Left renal pelvis (tissue), 4 donors: ENCODE measurements at places on chromosomes 4 and X. TPM values are rescaled to one million over a fixed set of nuclear protein-coding genes. Genes with fewer than 3 reads are reported as not detected.

GRCh38 chr4:2433609-2434350 lies 15.0 kb downstream of the CFAP99 start:
- no peak for DNase-seq

- DNase-seq = no peak
These were observed 384.6 kb upstream of the IGFBP7 start for GRCh38 chr4:57494821-57495220.

DNA sequence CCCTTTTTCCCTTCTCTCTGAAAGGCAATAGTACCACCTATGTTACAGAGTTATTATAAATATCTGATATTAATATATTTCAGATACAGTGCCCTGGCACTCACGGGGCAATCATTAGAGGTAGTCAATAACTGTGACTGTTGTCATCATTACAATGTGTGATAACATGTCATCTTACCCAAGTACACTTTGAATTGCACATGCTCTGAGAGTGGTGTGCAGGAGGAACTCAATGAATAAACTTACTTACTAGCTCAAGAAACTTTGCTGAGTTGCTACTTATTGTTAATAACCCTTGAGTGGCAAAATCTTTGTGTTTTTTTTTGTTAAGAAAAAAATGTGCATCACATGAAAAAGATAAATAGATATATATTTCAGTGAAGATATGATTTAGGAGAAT lies 275.1 kb upstream of the RASGEF1B start:
- no peak for DNase-seq

GRCh38 chr4:2586502-2586901 lies 50.1 kb downstream of the FAM193A start:
- DNase-seq = no peak

DNA sequence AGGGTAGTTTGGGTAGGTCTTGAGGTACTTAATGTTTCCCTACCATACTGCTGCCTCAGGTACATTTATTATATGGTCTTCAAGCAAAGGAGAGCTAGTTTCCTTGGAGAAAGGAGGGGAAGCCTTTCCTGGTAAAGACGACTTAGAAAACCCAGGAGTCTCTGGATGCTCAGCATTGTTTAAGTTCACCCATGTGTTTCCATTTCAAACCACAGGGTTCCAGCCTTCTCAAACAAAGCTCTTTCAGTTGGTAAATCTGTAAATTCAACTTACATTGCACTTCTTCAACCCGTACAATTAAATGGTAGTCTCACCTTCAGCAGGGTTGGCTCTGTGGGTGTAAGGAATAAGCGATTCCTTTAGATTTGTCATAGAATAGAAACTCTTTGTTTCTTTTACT lies 111.9 kb upstream of the UNC5C start:
- DNase-seq = no peak

GRCh38 chr4:14415146-14415545 lies 587.1 kb upstream of the CPEB2 start:
- no peak for DNase-seq

DNA sequence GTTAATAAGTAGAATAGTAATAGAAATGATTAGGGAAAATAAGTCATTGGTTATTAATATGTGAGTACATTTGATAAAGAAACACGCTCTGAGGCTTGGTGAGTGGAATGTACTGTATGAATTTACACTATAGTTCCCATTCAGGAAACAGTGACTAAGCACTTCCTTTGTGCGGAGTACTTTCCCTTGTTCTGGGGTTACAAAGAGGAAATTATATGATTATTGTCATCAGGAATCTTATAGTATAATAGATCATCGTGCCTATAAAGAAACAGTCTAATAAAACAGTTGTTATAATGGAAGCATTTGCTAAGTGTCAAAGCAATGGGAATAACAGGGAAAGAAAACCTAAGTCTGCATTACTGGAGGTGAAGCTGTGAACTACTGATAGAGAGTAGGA lies 138.0 kb downstream of the RPA4 start:
- DNase-seq = no peak

DNA sequence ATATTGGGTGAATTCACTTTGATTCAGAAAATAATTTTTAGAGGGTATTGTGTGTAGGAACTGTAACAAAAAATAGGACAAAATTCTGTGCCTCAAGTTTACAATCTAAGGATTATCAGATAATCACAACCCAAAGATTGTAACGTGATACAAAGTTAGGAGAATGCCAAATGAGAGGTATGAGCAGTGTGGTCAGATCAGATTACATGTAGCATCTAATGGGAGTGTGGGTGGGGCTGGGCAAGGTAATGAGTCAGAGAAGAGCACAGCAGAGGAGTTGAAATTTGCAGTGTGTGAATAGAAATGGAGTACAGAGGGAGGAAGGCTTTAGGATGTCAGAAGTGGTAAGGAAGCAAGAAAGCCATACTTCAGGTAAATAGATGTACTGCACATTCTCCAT lies 103.4 kb upstream of the TEX13A start:
- DNase-seq = no peak

DNA sequence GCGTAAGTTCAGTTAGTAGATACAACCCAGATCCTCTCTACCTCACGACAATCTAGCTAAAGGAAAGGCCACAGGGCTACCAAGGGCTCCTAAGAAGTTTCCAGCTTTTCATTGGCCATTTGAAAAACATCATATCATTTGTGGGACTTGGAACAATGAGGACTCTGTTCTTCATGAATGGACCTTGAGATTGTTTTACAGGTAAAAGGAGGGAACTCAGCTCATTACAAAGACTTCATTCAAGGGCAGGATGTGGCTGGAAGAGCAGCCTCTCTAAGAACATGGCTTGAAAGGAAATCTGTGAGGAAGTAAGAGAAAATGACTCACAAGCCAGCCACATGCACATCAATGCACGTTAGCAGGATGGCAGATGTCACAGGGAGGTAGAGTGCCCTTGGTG lies 105.9 kb upstream of the SLC7A11 start:
- no peak for DNase-seq

DNA sequence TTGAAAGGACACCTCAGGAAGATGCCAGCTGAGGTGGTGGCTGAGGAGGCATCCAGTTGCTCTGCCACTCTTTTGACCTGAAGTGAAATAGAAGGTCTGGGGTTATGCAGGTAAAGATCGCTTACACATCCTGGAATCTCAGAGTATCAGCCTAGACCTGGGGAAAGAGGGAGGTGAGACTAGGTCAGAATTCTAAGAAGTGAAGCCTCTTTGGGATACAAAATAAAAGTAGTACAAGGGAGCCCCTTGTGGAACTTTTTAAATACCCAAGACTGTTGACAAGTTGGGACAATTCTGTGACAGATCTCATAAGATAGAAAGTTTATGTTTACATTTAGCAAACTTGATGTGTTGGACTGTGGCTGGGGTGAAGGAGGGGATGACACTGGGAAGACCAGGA lies 263.1 kb downstream of the SPRY1 start:
- DNase-seq = no peak

ALG13 gene
- 51.6 TPM for polyA plus RNA-seq

ZXDA gene
- 5.4 TPM for polyA plus RNA-seq

GAGE1 gene
- polyA plus RNA-seq = not detected
